ENCODE measurements at places on chromosomes 6 and 20.

- no peak for DNase-seq
Measured at GRCh38 chr6:39387785-39388184, 65.3 kb upstream of the KCNK16 start.

DNA sequence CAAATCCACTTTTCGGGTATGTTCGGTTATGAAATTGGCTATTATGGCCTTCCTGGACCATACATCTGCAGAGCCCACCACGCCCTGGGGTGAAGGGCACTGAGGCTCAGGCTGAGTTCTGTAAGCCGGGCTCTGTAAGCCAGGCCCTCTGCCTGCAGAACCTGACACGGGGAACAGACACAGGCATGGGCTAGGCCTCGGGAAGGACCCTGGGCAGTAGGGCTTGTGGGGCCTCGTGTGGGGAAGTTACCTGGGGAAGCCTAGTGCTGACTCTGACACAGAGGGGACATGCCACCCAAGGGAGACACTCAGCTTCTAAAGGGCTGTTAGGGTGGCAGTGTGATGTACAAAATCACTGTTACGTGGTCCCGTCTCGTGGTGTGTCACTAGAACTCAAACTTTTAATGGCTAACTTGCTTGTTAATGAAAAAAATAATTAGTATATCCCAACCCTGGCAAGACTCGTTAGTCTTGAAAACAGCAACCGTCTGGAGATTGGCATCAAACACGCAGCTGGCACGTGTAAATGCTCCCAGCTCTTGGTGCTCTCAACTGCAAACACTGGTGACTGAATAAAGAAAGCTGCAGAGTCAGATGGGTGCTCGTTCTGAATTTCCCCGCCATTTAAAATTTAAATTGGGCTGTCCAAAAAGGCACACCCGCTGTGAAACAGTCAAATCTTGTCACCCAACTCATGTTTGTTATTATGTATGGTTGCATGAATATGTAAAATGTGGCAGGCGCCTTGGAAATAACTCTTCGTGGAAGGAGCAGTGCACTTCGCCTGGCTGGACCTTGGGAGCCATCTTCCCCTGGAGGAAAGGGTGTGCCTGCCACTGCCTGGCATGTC lies 23.6 kb upstream of the TCFL5 start:
- DNase-seq, result peak; percentile 97

DNA sequence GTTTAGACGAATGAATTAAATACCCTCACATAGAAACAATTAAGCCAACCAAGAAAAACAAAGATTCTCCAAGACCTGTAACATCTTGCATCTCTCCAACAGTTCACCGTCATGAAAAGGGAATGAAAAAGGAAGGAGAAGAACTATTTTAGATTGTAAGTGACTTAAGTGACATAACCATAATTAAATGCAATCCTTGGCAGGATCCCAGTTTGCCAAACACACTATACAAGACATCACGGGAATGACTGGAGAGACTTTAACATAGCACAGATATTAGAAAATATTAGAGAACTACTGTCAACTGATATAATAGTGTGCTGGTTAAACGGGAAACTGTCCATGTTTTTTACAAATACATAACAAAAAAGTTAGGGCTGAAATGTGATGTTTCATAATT lies 22.2 kb downstream of the EPB41L2 start:
- DNase-seq, result no peak

DNA sequence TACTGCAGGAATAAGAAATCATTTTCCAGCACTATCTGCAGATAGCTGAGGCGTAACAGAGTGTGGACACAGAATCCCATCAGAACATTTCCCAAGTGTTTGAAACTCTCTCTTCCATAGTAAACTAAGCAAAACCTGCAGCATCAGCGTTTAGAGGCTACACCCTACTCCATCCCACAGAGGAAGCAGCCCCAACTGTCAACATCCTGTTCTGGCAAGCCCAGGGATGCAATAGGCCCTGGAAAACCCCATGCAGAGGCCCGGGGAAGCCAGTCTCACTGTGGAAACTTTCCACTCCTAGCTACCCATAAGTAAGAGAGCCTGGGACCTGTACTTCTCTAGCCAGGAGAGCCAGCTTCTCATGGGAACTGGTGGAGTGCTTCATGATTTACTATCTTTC lies 129.4 kb downstream of the LY86 start:
- no peak for DNase-seq

- peak; percentile 9 for DNase-seq
Measured at GRCh38 chr6:134936476-134936875, 13.4 kb downstream of the ALDH8A1 start.

DNA sequence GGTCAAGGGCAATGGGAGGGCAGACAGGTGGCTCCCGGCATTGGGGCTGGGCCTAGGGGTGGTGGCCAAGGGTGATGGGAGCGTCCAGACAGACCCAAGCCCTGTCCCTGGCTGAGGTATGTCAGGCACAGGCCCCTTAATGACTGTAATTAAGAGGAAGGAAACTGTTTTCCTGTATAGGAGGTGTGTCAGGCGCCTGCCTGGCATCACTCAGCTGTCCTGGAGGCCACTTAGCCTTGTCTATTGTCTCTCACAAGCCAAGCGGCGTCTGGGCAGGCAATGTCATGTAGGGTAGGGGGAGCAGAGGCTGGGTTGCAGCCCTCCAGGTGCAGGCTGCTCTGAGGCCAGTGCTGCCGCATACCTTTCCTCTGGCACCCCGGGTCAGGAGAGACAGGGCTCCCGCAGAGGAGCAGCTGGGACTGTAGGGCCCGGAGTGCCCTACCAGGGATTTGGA lies 3.9 kb upstream of the FAM83C start:
- DNase-seq, result no peak

DNA sequence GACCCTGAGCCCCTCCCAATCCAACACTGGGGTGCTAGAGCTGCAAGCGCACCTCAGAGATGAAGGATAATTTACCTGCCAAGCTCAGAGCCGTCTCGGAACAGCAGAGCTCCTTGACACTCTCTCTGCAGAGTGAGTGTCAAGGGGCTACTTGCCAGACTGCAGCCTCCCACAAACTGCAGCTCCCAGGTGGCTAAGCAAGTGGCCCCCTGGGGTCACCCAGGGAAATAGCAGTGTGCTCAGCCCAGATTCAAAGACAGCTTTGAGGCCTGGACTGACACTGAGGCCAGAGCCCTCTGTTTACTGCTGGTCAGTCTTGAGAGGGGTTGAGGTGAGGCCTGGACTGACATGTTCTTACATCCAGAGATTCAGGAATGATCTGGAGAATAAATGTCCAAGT lies 46.0 kb upstream of the GJA1 start:
- DNase-seq, result no peak

GRCh38 chr6:105935416-105935815 lies 150.7 kb upstream of the PRDM1 start:
- DNase-seq, result no peak

All from brain (organoid and tissue), 16 donors.